ENCODE measurements at places on chromosomes 1 and 21. TPM values are rescaled to one million over a fixed set of nuclear protein-coding genes. Genes with fewer than 3 reads are reported as not detected.

GRCh38 chr1:197737916-197738315, 37.4 kb downstream of the DENND1B start:
- no peaks in the 10 kb centered on the region for H3K36me3 ChIP-seq
- H3K4me3 ChIP-seq: no peak overlapping the region
- H3K27me3 ChIP-seq: no peaks in the 10 kb centered on the region
- no peak for DNase-seq
- H3K27ac ChIP-seq: no peak overlapping the region
- H3K4me1 ChIP-seq: no peaks in the 10 kb centered on the region

GRCh38 chr21:22200378-22201092, 1202.3 kb downstream of the NCAM2 start:
- no peaks in the 10 kb centered on the region for H3K27me3 ChIP-seq
- no peak for DNase-seq
- H3K27ac ChIP-seq: no peak overlapping the region
- H3K4me3 ChIP-seq: no peak overlapping the region
- H3K4me1 ChIP-seq: no peaks in the 10 kb centered on the region
- no peaks in the 10 kb centered on the region for H3K36me3 ChIP-seq

DNA sequence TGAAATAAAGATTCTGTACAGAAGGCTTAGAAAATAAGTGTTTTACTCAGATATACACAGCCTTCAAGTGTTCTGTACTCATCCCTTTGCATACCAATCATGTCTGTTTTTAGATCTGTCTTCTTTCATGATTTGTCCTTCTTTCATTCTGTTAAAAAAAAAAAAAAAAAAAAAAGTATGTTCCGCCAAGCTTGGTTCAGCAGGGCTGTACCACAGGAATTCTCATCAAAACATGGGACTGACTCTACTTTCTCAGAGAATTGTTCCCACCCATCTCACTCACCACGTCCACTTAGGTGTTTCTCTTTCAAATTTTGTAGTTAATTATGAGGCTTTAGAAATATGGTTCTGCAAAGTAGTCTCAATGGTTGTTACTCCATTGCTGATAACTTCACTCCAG, 119.0 kb downstream of the AK5 start:
- H3K4me3 ChIP-seq: no peak overlapping the region
- H3K4me1 ChIP-seq: no peaks in the 10 kb centered on the region
- H3K27ac ChIP-seq: no peak overlapping the region

CCDC181 gene
- not detected for polyA plus RNA-seq

GJA9 gene
- not detected for polyA plus RNA-seq

All from CD4-positive, CD25-positive, alpha-beta regulatory T cell (primary cell).